ENCODE measurements at places on chromosomes 2 and 18.

DNA sequence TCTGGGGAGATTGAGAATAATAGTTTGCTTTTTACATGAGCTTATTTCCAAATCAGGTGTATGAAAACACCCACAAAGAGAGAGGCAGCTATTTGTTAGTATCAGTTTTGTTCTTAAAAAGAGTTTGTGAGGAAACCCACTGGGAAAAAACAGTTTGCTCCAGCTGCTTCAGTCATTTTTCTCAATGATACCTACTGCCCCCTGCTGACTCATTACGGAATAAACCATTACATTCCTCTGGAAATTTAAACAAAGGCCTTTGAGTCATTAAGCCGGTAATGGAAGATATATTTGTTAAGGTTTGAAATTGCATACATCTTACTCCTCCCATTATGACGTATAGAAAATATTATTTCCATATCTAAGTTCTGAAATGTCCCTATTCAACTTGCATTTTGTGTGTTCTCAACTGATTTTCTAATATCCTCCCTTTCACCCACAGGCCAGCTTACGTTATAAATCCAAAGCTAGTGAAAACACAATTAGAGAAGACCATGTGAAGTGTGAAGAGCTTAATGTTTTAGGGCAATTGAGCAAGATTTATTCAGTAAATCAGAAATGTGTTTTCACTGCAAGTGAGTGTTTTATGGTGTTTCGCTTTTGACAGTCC lies 761.6 kb downstream of the DSC3 start:
- no peak for DNase-seq

DNA sequence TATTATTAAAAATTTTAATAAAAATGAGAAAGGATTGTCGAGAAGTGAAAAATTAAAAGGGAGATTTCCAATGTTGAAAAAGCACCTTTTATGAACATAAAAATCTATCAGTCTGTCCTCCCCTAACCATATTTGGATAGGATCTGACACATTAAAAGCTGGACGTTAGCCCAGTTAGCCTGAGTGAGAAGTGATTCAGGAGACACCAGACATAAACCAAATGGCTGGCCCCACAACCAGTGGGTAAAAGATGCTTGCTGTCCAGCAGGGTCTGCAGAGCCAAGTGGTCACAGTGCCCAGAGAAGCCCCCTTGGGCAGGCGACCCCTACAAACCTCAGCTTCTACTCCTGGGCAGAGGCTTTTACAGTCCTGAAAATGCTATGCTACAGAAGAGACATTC lies 253.8 kb upstream of the LYPD1 start:
- DNase-seq: no peak

- no peak for DNase-seq
Measured at GRCh38 chr2:210901326-210901725, 344.9 kb downstream of the CPS1 start.

DNA sequence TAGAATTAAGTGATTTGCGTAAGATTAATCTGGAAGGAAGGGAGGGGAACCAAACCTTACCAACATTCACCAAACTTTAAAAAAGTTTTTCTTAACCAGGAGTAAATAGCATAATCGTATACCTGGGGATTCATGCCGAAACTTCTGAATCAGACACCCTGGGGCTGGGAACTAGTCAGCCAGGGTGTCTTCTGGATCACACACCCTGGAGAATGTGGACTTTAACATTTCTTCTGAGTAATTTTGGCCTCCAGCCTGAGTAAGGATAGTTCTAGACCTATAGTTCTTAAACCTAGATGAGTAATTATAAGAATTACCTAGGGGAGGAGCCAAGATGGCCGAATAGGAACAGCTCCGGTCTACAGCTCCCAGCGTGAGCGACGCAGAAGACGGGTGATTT lies 44.1 kb upstream of the MEIS1 start:
- no peak for DNase-seq

DNA sequence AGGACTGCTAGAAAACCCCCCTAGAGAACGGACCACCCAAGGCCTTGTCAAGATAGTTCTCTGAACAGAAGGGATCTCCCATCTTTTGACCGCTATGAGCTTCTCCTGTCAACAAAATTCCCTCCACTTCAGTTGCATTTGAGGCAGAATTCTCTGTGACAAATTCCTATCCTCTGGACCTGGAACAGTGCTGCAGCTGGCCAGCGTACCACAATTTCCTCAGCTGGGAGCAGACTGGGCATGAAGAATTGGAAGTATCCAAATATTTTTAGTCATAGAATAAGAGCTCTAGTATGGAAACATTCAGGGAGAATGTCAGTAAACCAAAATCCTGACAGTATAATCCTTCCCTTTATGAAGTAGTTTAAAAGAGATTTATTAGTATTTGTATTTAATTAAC lies 147.1 kb upstream of the BOD1L2 start:
- no peak for DNase-seq

- DNase-seq: no peak
Measured at GRCh38 chr18:35167857-35168256, 73.0 kb upstream of the ZNF397 start.

GRCh38 chr2:45812011-45812500 lies 160.6 kb downstream of the PRKCE start:
- no peak for DNase-seq

DNA sequence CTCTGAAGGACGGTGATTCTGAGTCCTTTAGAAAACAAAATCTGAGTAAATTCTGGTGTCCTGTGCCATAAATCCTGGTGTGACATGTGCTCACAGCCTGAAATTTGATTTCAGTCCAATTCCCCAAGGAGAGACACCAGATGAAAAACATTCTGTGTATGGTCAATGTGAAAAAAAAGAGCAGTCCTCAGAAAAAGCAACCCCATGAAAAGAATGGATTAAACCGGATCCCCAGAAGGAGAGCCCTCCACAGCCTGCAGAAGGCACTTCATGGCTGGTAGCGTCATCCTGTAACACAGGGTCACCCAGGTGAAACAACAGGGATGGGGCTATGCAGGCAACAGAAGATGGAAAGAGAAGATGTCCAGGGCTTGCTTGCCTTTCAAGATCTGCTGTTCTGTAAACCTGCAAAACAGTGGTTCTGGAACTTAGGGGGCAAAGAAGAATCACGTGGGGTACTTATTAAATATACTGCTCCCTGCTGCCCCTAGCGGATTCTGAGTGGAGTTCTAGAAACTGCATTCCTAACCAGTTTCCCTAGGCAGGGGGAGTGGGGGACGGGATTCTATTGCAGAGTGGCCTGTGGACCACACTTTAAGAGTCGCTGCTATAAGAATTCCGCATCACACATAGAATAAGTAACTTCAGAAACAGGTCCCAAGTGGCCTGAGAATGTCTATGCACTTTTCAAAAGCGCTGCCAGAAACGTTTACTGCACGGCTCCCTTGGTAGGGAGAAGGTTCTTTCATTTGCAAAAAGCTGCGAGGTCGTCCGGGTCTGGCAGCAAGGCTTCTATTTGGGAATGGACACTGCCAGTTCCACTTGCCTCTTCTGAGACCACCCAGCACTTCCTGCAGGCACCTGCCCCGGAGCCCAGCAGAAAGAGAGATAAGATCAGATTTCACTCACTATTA lies 118.9 kb upstream of the ARL5A start:
- DNase-seq: peak; percentile 33

GRCh38 chr2:172389685-172390339 lies 37.6 kb upstream of the ITGA6 start:
- DNase-seq: no peak
